Erythroblast (primary cell): ENCODE measurements at places on chromosomes 11 and 22.
A peak's percentile ranks its signal among the peaks of the same experiment; 100 is the strongest.

DNA sequence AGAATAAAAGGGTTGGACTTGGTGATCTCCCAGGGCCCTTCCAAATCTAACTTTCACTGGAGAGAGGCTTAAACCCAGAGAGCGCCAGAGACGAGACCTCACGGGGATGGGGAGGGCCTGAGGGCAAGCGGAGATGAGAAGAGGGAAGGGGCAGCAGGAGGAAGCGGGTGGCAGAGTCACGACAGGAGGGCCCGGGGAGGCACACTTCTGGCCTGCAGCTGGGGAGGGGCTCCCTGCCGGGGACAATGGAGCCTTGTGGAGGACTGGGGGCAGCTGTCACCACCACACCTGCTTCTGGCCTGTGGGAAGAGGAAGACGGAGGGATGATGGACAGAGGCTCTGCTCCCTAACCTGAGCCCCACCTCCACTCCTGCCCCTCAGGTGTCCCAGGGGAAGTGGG, 40.2 kb downstream of the PDE2A start:
- no peak for DNase-seq

DNA sequence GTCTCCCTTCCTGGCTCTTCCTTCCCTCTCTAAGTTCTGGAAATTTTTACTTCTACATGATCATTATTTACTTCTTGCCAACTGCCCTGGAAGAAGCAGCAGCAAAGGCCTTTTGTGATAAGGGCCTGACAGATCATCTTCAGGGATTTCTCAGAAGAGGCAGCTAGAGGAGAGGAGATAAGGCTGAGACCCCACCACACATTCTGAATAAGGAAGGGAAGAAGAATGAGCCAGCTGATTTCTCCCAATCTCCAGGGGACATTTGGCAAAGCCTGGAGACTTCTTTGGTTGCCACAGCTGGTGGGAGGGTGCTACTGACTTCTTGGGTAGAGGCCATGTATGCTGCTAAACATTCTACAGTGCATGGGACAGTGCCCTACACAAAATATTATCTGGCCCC, 122.4 kb upstream of the OR9Q1 start:
- peak; percentile 89 for DNase-seq

DNA sequence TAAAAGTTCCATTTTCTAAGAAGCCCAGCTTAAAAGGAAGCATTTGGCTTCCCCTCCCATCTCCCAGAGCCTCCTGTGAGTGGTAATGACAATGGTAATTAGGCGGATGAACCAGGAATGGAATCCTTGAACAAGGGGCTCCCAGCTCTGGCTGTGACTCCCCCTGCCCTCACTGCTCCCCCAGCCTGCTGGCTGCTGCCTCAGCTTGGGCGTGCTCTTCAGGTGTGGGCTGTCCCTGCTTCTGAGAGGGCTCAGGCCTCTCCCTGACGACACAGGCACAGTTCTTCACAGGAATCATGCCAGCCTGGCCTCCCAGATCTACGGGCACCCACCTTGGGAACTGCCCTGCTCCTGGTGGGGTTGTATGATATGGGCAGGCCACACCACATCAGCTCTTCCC, 81.7 kb upstream of the NARS2 start:
- no peak for DNase-seq

DNA sequence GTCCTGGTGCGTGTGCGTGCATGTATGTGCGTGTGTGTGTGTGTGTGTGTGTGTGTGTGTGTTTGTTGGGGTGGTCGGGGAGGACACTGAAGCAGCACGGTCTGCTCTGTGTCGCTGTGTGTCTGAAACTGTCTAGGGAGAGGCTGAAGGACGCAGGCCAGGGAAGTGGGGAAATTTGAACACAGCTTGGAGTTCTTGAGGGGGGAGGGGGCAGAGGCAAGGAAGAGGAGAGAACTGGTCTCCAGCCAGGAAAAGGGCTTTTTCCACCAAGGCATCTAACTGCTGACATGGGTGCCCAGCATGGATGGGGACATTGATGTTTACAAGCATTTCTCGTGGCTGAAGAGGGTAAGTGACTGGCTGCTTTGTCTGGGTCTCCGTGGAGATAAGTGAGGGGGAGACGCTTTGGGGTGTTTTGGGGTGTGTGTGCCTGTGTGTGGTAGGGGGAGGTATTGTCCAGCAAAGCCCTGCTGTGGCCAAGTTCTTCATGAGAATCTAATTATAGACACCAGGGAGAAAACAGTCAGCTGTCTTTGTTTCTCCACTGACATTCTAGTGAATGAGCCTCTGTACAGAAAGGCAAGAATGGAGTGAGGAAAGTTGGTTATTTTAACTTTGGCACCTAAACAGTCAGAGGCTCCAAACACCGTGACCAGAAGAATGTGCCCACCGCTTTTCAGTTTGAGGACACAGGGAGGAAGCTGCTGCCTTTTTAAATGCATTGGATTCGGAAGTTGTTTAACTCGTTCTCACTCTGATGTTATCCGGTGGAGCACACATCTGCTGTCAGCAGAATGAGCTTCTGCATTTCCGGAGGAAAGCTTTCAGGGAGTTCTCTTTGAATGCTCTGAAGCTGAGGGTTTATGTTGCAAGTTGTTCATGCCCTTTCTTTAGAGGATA, 63.7 kb downstream of the PPFIBP2 start:
- no peak for DNase-seq

- DNase-seq = peak; percentile 96
These were observed at the start of gene SUN2 for GRCh38 chr22:38755911-38756532. SUN2 (minus strand) TSS chr22:38755998; CDS start chr22:38752628, 3,370 bp downstream.

DNA sequence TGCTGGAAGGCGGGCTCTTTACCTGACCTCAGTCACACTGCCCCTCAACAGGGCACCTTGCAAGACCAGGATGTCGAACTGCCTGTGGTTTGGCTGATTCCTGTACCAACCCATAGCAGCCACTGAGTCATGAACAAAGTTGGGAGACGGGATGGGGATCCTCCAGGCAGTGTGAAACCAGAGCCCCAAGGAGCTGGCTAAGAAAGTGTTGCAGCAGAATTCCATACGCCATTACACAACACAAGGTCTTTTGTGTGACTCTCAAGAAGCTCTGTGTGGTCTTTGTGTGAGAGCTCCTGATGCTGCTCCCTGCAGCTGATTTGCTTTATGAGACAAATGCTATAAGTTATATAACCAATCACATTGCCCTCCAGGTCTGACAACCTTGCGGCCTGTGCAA, 617.7 kb downstream of the OPCML start:
- no peak for DNase-seq

DNA sequence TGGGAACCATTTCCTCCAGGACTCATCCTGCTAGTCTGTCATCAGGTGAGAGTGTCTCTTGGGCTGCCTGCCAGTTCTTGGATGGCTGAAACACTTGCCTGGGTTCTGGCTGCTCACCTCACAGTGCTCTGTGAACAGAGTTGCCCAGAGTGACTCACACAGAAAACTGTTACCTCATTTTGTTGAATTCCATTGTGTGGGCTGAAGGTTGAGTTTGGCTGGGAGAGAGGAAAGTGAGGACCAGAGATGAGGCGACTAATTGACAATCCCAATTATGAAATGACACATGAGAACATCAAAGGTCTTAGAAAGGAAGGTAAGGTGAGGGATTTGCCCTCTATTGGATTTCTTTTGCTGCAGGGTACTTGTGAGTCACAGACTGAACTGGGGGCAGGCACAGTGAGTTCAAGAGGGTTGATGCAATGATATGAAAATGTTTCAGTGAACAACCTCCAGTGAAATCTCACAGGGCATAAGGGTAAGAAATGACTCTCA, 20.2 kb upstream of the CALCB start:
- DNase-seq = no peak

GRCh38 chr11:125378571-125378970, 117.5 kb downstream of the FEZ1 start:
- no peak for DNase-seq

- no peak for DNase-seq
These were observed 89.7 kb upstream of the CARD18 start for GRCh38 chr11:105229257-105229656.
